ENCODE measurements at places on chromosomes 6 and 20.

DNA sequence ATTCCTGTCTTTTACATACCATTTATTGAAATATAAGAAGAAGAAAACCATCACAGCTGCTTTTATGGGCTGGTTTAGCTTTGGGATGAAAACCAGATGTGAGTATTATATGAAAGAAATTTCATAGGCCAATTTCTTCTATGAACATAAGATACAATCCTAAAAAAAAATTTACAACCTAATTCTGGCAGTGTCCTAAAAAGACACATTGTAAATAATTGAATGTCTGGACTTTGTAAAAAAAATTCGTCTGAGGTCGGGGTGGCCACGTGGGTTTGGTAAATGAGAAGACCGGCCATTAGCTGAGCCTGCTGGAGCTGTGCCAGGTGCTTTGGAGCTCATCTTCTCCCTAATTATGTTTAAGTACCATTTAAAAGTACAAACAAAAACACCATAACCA lies 26.8 kb downstream of the DACT2 start:
- no peak for ATAC-seq

GRCh38 chr20:7257692-7258466 lies 490.4 kb downstream of the BMP2 start:
- ATAC-seq = no peak

GRCh38 chr20:51318058-51318949 lies 224.2 kb downstream of the NFATC2 start:
- peak; percentile 35 for ATAC-seq

DNA sequence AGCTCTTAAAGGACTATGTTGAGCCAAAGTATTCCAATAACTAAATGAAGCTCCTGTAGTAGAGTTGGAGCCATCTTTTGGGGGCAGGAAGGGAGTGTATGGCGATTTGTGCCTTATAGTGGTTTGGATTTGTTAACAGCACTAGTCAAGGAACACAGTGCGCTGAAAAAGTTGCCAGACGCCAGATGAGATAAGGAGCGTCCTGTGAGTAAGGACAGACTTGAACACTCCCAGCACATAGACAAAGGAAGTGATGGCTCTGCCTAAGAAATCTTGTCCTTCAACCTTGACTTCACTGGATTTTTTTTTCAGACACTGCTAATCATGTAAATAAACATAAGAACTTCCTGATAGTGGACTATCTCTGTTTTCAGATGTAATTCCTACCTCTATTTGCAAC lies 136.9 kb downstream of the TRMT11 start:
- ATAC-seq = no peak

DNA sequence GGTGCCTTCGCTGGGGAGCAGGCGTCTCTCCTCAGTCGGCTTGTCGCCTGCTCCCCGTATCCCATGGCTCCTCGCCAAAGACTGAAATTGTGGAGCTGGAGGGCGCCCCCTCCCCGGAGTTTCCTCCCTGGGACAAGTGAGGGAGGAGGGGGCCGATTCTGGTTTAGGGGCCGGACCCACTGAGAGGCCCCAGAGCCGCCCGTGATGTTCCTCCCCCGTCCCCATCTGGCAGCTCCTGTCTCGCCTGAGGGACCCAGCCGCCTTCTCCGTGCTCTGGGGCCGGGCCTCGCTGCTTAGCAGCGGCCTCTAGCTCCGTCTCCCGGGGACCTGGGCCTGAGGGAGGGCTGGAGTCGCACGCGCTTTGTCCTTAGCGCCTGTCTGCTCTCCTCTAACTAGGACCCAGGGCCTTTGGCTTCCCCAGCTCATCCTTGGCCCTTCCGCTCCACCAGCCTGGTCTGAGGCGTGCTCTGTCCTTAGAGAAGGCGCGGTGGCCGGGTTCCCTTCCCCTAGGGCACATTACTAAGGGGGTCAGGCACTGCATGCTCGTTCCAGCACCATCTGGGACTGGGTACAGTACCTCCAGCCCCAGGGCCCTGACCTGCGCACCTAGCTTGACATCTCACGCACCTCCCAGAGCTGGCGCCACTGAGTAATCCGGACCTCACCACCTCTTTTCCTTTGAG lies 29.7 kb downstream of the SLC12A5 start:
- ATAC-seq = no peak

DNA sequence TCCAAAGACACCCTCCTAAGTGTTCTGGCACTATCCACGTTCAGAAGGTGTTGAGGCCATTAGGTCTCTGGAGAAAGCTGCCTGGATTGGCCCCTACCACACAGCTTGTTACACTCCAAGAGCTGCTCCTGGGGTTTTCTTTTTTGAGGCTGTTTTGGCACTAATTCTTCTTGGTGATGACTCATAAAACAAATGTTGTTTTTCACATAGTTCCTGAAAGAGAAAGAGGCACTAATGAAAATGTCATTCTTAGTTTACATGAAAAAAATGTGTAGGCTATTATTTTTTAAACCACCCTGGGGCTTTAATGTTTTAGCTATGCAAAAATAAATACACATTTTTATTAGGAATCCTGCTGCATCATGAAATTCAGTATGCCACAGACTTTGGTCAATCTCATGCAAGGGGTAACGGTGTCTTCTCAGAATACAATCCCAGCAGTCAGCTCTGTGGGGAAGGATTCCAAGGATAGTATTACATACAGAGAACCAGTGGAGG lies 38.1 kb downstream of the TBPL1 start:
- no peak for ATAC-seq

DNA sequence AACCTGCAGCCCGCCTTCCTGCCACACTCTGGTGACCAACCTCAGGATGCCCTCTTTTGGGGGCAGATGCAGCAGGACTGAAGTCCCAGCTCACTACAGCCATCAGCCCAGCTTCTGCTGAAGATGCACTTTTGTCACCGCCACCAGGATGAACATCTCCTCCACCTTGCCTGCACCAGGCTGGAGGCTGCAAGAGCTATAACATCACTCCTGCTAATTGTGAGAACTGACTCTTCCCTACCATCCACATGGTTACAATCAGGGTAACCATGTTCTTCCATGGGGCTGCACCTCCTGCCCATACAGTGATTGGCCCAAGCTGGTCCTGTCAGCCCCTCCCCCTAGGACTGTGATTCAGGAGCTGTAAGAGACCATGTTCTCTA lies 2.0 kb upstream of the ACTL10 start:
- no peak for ATAC-seq

DNA sequence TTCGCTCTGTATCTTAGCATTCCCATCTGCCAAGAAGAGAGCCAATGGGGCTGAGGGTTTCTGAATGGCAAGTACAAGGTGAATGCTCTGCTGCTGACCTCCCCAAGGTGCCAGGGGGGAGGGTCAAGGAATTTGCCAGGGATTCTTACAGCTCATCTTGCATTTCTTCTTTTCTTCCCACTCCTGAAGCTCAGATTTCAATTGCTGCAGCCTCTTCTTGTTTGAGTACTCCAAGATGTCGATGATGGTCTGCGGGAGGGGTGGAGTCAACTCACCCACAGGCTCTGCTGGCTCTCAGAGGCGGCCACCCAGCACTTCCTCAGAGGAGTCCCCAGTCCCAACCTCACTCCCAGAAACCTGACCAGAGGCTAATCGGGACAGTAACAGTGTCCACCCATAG lies 12.4 kb downstream of the C20orf96 start:
- no peak for ATAC-seq

GRCh38 chr6:60867548-60867947 lies 1418.5 kb downstream of the KHDRBS2 start:
- no peak for ATAC-seq

DNA sequence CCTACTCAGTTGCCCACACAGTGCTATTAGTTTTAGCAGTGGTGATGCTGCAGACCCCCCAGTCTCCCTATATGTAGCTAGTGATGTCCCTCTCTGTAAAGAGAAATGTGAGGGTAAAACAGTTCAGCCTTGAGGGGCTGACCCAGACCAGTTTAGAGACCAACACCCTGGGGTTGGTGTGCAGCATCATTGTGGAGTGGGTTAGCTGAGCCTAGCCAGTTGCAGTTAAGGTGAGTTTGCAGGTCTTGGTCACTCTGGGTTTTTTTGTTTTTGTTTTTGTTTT lies 401 bp upstream of the B3GALT4 start:
- no peak for ATAC-seq

GRCh38 chr6:142706210-142706609 lies 238.8 kb downstream of the HIVEP2 start:
- no peak for ATAC-seq

- ATAC-seq = no peak
These were observed 322.6 kb downstream of the PRKN start for GRCh38 chr6:162404951-162405350.

GRCh38 chr6:128284128-128284527 lies 236.3 kb downstream of the PTPRK start:
- ATAC-seq = no peak
